ENCODE measurements at places on chromosomes 1 and 21.

- DNase-seq = no peak
Measured at GRCh38 chr1:172323686-172324085, 96.8 kb upstream of the C1orf105 start.

- no peak for DNase-seq
Measured at GRCh38 chr1:26907071-26907917, 6.5 kb downstream of the NR0B2 start.

DNA sequence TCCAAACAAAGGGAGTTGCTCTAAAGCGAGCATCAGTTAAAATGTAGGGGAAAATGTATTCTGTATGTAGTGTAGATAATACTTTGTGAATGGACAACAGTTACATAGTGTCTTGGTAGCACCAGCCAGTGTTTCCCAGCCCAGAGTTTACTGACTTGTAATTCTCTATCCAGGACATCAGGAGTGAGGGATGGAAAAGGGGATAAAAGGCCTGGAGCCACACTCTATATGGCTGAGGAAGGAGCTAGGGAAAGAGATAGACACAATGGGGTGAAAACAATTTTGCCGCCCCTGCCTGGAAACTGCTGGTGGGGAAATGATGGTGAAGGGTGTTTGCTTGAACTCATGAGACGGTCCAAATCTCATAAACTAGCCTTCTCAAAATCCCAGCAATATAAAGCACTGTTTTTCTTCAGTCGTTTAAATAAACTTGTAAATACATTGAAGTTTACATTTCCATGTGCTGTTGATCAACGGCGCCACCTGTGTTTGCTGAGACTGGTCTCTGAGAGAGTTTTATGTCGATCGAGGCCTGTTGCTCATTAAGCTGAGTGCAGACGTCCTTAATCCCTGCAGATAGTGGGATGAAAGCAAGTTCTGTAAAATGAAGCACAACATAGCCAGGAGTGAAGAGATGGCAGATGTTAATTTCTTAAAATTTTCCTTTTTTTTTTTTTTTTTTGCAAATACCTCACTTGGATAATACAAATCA lies 27.9 kb upstream of the AGO1 start:
- no peak for DNase-seq

DNA sequence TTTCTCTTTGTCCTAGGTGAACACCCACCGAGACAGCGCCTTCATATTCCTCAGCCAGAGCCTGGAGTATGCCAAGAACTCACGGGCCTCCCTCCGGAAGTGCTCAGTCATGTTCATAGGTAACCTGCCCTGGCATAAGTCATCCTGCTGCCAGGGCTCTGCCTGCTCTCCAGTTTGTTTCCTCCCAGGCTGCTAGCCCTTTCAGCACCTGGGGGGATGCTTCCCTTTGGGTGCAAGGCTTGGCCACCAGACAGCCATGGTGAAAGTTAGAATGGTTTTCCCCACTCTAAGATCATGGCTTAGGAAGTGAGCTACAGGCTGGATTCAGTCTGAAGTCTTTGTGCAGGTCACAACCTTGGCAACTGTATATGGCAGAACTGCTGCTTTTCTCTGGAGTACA lies 9.2 kb upstream of the TTC4 start:
- DNase-seq = no peak

GRCh38 chr21:44304011-44304616 lies 4.3 kb downstream of the PFKL start:
- DNase-seq = peak; percentile 46

DNA sequence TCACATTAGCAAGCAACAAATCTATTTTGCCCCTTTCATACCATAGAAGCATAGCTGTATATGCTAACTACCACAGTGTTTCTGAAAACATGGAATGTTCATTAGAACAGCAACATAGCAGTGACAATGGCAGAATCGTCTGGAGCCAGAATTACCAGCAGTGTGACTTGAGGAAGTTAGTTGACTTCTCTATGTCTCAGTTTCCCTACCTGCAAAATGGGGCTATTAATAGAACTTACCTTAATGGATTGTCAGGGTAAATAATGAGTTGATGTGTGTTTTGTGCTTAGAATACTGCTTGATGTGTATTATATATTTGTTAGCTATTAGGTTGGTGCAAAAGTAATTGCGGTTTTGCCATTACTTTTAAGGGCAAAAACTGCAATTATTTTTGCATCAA lies 14.8 kb upstream of the GJA9 start:
- no peak for DNase-seq

GRCh38 chr1:109105881-109106280 lies 8.0 kb upstream of the ELAPOR1 start:
- no peak for DNase-seq

DNA sequence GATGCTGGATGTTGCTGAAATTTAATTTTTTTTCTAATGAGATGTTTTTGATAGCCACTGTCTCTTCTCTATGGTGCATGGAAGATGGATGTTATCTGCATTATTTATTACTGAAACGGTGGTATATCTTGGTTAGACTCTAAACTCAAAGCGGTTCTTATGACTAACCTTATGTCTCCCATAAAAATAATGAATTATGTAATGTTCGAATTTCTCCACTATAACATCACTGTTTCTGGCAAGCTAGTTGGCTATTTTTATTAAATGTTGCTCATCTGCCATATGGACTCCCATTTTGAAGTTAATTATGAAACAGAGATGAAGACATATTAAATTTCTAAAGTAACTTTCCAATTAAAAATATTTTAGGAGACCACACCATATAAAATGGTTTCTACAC lies 808.6 kb upstream of the ADGRL4 start:
- no peak for DNase-seq

DNA sequence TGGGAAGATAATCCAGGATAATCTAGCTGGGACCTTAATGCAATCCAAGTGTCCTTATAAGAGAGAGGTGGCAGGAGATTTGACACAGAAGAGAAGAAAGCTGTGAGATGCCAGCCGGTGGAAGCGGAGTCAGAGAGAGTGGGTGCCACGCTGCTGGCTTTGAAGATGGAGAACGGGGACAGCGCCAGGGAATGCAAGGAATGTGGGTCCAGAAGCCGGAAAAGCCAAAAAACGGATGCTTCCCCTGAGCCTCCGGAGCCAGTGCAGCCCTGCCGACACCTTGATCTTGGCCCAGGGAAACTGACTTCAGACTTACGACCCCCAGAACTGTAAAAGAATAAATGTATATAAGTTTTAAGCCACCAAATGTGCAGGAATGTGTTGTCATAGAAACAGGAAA lies 152.6 kb downstream of the ZNF281 start:
- no peak for DNase-seq

DNA sequence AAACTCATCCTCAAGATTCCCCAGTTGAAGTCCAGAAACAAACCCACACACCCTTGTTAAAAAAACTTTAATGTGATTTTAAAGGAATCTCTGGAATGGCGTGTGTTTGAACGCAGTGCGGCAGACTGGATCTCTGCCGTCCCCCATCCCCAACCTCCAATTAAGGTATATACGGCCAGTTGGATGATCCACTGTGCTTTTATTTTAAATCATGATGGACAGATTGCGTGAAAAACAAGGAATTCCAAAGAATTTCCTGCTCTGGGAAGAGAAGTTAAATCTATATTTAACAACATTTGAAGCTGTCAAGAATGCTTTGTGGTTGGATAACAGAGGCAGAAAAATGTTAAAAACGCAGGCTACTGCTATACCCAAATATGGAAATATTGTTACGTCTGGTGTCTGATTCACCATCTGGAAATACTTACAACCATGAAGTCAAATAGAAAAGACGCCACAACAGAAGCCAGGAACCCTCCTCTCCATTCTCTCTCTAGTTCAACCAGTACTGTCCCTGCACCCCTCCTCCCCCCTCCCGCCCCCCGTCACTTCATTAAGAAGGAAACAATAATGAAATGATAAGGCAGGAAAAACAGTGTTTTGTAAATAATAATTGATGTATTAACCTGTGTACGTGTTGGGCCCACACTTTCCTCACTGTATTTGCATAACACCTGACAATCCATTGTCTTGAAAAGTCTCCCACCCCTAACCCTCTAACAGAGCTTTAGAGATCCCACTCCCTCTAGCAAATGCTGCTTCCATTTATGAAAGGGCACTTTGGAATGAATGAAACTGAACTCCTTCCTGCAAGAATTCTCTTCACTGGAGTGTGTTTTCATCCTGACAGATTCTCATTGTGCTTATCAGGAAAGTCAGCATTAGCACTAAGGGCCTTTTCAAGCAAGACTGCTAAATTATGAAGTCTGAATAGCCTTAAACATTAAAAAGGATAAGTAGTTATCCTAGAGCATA lies 2.0 kb upstream of the CCN1 start:
- no peak for DNase-seq

DNA sequence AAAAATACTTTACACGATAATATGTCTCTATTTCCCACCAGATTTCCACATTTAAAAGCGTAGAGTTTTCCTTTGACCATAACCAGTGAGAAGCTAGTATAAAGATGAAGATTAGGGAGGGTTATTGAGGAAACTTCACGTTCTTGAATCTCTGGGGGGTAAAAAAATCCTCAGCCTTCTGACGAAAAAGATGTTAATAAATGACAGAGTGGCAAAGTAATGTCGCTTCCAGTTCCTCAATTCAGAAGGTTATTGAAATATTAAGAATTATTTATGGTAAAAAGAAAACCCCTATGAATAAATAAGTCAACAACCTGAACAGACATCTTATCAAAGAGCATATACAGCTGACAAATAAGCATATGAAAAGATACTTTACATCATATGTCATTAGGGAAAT lies 241.0 kb downstream of the GPATCH2 start:
- no peak for DNase-seq

GRCh38 chr1:33157131-33157530 lies 24.7 kb downstream of the TRIM62 start:
- no peak for DNase-seq

DNA sequence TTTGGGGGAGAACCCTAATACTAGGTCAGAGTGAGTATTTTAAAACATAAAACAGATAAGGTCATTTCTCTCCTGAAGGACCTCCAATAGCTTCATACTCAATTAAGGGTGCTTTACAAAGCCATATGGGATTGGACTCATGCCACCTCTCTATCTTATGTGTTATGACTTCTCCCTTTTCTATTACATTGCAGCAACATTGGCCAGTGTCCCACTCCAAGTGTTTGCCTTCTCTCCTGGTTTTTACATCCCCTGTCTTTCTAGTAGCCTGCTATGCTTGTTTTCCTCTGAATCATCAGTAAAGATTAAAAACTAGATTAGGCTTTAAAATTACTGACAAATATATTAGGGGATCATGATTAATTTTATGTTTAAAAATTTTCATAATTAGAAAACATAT lies 66.6 kb downstream of the SCMH1 start:
- DNase-seq = no peak

DNA sequence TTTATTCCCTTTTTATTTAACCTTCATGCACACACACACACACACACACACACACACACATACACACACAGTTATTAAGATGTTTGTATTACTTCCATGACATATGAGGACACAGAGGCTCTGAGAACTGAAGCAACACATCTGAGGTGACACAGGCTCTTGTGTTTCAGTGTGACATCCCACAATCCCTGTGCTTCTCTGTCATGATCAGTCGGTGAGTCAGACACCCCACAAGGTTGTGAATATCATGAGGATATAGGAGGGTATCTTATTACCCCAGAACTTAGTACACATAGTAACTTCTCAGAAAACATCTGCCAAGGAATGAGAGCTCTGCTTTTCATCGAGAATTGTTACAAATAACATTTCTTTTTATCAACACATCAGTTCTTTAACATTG lies 459.3 kb downstream of the PLPP3 start:
- no peak for DNase-seq

DNA sequence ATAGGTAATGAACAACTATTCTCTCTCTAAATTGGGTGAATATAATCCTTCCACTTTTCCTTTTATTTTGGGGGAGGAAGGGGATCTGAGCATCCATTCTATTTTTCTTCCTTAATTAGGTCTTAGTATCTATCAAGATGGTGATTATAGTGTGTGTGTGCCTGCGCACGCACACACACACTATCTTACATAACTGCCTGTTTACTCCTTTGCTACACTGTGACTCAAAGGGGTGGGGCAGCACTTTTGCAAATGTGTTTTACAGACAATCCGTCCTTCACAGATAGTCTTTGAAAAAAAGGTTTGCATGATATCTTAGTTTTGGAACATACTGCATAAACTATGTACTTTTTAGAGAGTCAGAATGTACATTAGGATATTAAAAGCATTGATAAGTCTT lies 191.5 kb downstream of the SDCCAG8 start:
- no peak for DNase-seq

GRCh38 chr1:226433341-226433720 lies 25.4 kb upstream of the PARP1 start:
- no peak for DNase-seq
